ENCODE measurements at places on chromosomes 1 and 21.

- no peak for DNase-seq
These were observed 19.6 kb downstream of the CCSAP start for GRCh38 chr1:229323201-229323600.

GRCh38 chr1:193111641-193112090 is 6.5 kb upstream of the GLRX2 start:
- no peak for DNase-seq

DNA sequence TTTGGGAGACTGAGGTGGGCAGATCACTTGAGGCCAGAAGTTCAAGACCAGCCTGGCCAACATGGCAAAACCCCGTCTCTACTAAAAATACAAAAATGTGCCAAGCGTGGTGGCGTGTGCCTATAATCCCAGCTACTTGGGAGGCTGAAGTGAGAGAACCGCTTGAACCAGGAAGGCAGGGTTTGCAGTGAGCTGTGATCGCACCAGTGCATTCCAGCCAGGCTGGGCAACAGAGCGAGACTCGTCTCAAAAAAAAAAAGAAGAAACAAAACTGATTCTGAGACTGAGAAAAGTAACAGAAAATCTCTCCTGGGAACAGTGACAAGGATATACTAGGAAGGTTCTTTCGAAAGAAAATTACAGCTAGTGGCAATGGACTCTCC is 20.9 kb downstream of the USP48 start:
- DNase-seq: no peak

GRCh38 chr1:112444269-112444668 is 48.3 kb downstream of the CTTNBP2NL start:
- no peak for DNase-seq

DNA sequence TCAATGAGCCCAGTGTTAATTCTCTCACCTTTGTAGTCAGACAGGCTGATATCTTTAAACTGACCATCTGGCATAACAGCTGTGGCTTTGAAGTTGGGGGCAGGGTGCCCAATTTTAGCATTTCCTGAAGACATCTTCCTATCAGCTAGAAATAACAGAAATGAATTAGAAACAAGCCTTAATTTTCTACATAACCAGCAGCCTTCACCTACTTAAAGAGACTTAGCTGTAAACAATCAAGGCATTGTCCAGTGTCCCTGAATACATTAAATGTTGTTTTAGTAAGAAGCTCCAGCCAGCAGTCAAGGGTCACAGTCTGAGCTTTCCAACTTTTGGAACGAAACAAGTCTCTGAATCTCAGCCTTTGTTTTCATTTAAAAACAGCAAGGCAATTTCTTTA is 2.8 kb downstream of the PRDX1 start:
- no peak for DNase-seq

DNA sequence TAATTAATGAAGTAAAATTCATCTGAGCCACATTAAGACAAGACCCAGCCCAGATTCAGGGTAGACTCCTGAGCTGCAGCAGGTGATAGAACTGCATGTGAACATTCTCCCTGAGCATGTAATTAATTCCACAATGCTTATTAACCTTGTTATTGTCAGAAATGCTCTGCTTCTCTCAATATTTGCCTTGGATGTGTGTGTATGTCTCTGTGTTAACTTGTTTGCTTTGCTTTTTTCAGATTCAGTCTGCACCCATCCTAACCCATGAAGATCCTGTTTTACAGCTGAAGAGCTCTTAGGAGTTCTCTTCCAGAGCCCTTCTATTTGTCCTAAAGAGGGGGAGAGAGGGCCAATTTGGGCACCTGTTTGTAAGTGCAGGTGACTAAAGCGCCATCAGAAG is 143.2 kb upstream of the BMP8A start:
- DNase-seq: no peak

- no peak for DNase-seq
These were observed 32.9 kb upstream of the ATP2B4 start for GRCh38 chr1:203593723-203594122.
